ENCODE measurements at places on chromosomes 16 and 17. TPM values are rescaled to one million over a fixed set of nuclear protein-coding genes. Genes with fewer than 3 reads are reported as not detected.

Gene EARS2
- total RNA-seq: 25.9 TPM

- no peak for DNase-seq
Measured at GRCh38 chr17:62038248-62038647, 26.8 kb downstream of the MED13 start.

Gene ADAMTS18
- total RNA-seq: 0.48 TPM

GRCh38 chr17:7014995-7015958 lies 2.9 kb downstream of the RNASEK start:
- no peak for DNase-seq

DNA sequence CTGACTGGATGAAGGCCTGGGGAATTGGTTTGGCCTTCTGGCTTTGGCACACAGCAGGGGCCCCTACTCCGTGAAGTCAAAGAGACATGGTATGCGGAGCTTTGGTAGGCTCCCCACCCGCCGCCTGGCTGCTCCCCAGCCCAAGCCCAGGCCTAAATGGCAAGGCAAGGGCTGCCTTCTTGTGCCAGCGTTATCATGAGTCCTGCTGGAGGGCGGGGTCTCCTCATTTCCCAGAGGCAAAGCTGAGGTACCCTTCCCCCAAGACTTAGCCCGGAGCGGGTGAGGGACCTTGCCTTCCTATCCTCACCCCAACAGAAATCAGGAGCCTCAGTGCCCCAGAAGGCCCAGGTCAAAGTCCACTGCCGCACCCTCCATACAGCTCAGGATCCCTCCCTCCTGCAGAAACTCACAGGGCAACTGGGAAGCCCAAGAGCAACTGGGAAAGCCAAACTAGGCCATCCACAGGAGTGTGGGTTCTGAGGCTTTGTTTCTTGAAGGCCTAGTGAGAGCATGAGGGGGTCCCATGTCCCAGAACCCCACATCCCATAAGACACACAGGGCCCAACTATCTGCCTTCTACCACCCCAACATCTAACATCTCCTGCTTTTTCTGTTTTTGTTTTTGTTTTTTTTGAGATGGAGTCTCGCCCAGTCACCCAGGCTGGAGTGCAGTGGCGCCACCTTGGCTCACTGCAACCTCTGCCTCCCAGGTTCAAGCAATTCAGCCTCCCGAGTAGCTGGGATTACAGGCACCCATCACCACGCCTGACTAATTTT lies 9.3 kb downstream of the PGAP3 start:
- DNase-seq: no peak

- DNase-seq: peak; percentile 84
Measured at GRCh38 chr16:31700530-31701388, 172.8 kb upstream of the ZNF267 start.

- no peak for DNase-seq
Measured at GRCh38 chr16:71974068-71974818, 26.0 kb downstream of the PKD1L3 start.

Gene CA7
- total RNA-seq: not detected

DNA sequence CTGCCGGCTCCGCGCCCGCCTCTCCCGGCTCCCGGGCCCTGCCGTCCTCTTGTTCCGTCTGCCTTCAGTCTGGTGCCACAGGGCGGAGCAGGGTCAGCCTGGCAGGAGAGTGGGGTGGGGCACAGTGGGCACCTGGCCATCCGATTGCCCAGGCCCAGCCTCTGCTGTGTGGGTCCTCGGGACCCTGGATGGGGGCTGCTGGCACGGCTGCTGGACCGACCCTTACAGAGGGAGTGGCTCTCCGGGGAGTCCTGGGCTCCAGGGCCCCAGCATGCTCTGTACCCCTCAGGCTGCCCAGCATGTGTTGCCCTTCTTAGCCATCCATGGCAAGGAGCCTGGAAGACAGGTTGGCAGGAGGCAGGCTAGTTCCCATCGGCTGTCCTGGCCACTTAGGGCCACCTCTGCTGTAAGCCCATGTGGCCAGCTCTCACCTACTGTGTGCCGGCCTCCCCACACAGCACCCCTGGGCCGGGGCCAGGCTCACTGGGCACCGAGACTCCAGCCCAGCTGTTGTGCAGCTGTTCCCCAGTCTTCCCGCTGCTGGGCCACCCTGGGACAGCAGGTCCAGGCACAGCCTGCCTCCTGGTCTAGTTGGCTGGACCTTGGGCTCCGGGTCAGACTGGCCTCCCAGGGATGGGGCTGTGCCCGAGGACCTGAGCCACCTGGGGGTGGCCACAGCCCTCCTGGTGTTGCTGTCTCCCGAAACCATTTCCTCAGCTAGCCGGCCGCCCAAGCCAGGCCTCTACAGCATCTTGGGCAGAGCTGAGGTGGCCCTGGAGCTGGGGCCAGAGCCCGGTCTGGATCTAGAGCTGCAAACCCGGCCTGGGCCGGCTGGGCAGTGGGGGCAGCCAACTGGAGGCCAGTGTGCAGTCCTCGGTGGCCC lies 24.9 kb downstream of the BAHCC1 start:
- no peak for DNase-seq

- no peak for DNase-seq
Measured at GRCh38 chr17:45231481-45232116, 9.9 kb downstream of the FMNL1 start.

DNA sequence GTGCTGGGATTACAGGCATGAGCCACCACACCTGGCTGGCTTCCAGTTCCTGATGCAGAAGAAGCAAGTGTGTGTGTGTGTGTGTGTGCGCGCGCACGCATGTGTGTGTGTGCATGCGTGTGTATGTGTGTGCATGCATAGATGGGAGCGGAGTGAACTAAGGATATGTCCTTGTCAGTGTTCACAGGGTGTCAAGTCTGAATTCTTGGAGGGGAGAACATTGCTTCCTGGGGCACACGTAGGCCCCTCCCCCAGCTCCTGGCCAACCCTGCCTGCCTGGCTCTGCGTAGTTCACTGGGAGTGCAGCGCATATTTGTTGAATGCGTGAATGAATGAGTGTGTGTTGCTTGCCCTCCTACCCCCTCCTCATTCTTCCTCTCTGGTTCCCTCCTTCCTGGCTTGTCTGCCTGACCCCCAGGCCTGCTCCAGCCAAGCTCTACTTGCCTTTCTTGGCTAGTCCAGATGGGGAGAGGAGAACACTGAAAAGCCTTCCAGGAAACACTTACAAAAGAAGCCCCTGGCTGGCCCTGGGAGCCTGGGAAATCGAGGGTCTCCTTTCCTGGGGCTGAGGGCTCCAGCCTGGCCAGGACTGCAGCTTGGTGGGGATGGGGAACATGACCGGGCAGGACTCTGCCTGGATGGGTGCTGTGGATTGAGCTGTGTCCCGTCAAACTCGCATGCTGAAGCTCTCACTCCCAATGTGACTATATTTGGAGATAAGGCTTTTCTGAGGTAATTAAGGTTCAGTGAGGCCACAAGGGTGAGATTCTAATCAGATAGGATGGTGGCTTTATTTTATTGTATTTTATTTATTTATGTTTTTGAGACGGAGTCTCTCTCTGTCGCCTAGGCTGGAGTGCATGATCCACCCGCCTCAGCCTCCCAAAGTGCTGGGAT lies 27.9 kb downstream of the IGFBP4 start:
- DNase-seq: no peak

Gene SNX20
- total RNA-seq: 2.9 TPM

GRCh38 chr16:75279305-75279704 lies 27.9 kb upstream of the BCAR1 start:
- DNase-seq: no peak

DNA sequence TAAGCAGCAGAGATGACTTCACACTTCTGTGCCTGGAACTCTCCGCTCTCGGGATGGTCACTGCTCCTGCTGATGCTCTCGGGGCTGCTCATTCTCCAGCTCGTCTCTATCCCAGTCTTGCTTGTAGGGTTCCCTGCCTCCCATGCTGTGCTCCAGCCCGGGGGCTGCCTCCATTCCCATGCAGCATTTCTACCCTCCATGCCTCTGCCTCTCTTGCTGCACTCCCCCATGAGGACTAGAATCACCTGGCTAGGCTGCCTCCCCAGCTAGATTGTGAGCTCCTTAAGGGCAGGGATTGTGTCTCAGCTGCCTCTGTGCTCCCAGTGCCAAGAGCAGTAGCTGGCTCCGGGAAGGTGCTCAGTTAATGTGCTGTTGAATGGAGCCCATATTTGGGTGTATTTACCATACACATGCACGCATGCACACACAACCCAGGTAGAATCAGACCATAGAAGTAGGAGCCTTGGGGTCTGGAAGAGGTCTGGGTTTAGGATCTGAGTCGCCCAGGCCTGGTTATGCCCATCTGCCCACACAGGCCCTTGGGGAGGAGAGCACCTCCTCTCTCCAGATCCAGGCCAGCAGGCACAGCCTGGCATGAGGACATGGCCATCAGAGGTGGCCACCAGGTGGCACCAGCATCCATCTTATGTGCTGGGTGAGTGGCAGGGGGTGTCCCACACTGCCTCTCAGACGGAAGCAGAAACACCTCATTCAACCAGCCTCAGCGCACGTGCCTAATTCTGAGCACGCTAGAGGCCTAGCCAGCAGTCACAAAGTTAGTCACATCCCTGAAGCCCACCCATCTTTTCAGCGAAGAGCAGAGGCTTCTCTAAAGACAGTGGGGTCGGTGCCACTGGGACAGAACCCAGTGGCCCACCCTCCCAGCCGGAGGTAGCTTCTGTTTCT lies 9.3 kb downstream of the GIT1 start:
- DNase-seq: peak; percentile 84

DNA sequence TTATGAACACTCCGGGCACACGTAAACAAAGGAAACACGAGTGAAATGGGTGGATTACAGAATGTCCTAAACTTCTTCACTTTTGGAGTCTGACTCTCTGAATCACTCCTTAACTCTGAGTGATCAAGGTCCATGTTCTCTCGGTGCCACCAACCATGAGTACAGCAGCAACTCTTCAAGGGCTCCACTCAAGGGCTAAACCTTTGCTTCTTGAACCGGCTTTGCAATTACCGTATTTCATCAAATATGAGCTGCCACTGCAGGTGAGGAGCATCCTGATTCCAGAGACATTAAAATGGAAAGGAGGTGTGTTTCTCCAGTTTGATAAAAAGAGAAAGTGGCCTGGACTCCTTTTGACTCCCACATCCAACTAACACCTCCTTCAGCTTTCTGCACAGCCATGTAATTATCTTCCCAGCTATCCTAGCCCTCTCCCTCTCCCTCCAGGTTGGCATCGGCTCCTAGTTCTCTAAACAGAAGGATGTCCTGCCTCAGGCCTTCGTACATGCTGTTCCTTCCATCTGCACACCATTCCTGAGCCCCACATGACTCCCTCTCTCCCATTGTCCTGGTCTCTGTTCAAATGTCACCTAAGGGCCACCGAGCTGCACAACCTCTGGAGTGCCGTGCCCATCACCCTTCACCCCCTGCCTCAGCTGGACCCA lies 61.4 kb downstream of the ZDHHC7 start:
- DNase-seq: no peak

- no peak for DNase-seq
Measured at GRCh38 chr17:76500747-76501017, 541 bp downstream of the RHBDF2 start.

DNA sequence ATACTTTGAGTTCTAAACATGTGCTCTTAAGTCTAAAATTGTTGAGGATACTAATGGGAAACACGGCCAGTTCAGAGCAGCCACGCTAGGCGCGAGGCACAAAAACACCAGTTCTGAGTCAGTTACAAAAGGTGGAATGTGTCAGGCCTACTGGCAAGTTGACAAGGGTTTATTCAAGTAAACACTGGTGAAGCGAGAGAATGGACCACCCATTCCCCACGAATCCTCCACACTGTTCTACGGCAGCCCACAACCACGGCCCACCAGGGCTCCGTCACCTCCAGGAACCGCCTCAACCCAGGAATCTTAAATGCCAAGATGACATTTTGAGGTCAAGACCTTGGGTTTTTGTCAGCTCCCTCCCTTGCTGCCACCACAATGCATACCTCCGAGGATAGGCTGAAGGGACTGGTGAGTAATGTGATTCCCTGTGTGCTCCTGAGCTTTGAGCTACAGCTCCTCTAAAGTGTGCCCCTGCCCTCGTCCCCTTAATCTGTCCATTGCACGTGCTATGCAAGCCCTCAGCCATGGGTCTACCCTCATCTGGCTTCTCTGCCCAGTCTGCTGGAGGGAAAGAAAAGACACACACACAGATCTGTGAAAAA lies 28.5 kb upstream of the TRAP1 start:
- peak; percentile 24 for DNase-seq

DNA sequence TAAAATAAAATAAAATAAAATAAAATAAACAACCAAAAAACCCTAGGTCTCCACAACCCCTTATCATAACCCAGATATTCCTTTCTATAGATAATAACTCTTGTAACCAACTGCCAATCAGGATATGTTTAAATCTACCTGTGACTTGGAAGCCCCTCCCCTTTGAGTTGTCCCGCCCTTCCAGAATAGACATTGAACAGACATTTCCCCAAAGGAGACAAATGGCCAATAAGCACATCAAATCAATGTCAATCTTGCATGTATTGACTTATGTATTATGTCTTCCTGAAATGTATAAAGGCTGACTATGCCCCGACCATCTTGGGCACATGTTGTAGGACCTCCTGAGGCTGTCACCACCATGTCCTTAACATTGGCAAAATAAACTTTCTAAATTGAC lies 1.5 kb upstream of the MAPK7 start:
- no peak for DNase-seq

- no peak for DNase-seq
Measured at GRCh38 chr17:82230609-82231311, 1.9 kb downstream of the SLC16A3 start.

DNA sequence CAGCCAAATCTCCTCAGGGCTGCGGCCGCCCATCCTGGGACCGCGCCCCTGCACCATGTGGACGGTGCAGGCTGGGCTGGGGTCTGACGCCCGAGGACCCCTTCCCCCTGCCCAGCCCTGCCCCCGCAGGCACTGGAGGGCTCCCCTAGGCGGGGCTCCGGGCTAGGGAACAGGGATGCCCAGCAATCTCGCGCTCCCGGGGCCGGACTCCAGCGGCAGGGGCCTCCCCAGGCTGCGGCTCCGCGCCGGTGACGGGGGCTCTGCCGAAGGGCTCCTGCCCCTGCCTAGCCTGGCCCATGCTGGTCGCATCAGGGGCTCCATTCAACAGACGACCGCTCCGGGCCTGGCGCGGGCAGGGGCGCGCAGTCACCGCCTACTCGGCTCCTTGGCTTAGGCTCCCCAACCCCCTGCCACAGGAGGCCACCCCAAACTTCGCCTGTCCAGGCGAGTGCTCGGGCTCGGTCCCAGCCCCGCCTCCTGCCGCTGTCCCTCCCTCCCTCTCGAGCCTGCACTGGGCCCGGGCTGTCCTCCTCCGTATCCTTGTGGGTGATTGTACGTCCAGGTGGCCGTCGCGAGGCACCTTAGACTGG lies 27.4 kb upstream of the ADORA2B start:
- no peak for DNase-seq

GRCh38 chr17:35795007-35795870 lies at the start of gene MMP28:
Gene MMP28, minus strand, starts transcription at chr17:35795641. Its CDS starts 264 bp downstream, at chr17:35795377.
- no peak for DNase-seq

Gene EVPLL
- not detected for total RNA-seq

Gene CCL4L2
- total RNA-seq: 0.33 TPM

Data from breast epithelium (tissue), 4 donors.